ENCODE measurements at places on chromosomes 11 and 22.

DNA sequence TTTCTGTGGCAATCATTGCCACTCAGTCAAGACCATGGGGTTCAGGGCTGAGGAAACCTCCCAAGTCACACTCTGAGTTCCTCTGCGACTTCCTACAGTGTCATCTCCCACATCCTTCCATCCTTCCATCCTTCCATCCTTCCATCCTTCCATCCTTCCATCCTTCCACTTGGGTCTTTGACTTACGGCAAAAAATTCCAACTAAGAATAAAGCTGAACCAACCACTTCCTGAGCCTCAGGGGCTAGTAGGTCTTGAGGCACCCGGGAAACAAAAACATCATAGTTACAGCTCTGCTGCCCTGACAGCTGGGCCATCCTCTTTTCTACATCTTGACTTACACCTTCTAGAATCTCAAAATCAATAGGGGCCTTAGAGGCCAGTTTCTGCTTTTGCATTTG lies 32.1 kb downstream of the EHF start:
- DNase-seq = no peak

GRCh38 chr11:71169313-71169712 lies 83.1 kb downstream of the SHANK2 start:
- DNase-seq = no peak

GRCh38 chr22:29339381-29340235 lies 24.1 kb upstream of the RASL10A start:
- no peak for DNase-seq

GRCh38 chr22:23478175-23478574 lies 101.9 kb downstream of the IGLL1 start:
- no peak for DNase-seq

GRCh38 chr11:126415669-126416420 lies 60.4 kb downstream of the ST3GAL4 start:
- no peak for DNase-seq

GRCh38 chr11:19905280-19905853 lies 192.7 kb downstream of the NAV2 start:
- DNase-seq = no peak

DNA sequence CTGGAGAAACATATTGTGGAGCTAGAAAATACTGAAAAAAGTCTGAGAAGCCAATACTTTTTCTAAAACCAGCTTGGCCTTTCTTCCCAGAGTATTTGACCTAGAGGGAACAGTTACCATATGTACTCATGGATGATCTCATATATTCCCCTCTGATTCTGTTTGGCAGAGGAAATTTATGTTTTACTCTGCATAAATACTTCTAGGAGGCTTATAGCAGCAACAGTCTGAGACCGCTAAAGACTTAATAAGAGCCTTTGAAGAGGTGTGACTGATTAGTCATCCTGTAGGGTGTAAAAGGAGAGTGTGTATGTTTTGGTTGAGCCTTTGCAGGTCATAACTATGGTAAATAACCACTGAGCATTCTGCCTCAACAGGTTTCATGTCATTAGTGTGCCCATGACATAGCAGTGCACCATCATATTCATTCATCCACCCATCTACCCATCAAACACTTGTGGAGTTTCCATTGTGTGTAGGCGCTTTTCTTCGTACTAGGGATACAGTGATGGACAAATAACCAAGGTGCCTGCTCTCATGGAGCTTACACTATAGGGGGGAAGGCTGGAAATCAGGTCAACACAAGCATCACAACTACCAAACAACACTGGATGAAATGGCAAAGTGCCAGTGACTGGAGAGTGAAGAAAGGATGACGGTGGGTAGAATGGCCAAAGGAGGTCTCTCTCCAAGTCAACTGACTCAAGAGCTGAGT lies 44.5 kb downstream of the TRAF6 start:
- no peak for DNase-seq

Measured in effector memory CD4-positive, alpha-beta T cell (primary cell).